Glutamatergic neuron (in vitro differentiated cells): ENCODE measurements at places on chromosomes 1 and 21. TPM values are rescaled to one million over a fixed set of nuclear protein-coding genes. Genes with fewer than 3 reads are reported as not detected.

The KIF14 gene
- 2.9 TPM for total RNA-seq

The LENEP gene
- total RNA-seq: 1.3 TPM

The MAGOH gene
- total RNA-seq: 27.3 TPM

The LRRC38 gene
- not detected for total RNA-seq

The TMPRSS3 gene
- 0.71 TPM for total RNA-seq

The SHISA4 gene
- 2.9 TPM for total RNA-seq

The TRIM58 gene
- 5.2 TPM for total RNA-seq

The GRIK3 gene
- total RNA-seq: 60.1 TPM

The CDA gene
- total RNA-seq: not detected

The LCE2B gene
- total RNA-seq: not detected

The TCEA3 gene
- total RNA-seq: 0.83 TPM

The ARHGEF10L gene
- total RNA-seq: 89.8 TPM

The RGS13 gene
- total RNA-seq: not detected
